ENCODE measurements at places on chromosomes 2 and 18.
A peak's percentile ranks its signal among the peaks of the same experiment; 100 is the strongest.

GRCh38 chr2:145464866-145465265, 944.9 kb upstream of the ZEB2 start:
- DNase-seq = no peak

DNA sequence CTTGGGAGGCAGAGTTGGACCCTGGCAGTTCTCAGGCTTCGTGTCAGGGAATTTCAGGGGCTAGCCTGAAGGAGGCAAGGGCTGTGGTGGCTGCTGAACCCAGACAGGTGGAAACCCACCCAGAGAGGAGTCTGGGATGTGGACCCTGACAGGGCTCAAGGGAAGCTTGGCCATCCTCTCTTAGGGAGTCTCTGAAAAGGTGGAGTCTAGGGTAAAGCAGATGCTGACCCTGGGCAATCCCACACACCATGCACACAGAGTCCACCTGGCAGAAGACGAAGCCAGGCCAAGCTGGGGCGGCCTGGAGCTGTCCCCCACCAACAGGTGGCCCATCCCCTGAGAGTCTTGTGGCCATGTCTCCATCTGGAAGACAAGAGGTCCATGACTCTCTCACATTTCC, 41.2 kb upstream of the TEX51 start:
- no peak for DNase-seq

DNA sequence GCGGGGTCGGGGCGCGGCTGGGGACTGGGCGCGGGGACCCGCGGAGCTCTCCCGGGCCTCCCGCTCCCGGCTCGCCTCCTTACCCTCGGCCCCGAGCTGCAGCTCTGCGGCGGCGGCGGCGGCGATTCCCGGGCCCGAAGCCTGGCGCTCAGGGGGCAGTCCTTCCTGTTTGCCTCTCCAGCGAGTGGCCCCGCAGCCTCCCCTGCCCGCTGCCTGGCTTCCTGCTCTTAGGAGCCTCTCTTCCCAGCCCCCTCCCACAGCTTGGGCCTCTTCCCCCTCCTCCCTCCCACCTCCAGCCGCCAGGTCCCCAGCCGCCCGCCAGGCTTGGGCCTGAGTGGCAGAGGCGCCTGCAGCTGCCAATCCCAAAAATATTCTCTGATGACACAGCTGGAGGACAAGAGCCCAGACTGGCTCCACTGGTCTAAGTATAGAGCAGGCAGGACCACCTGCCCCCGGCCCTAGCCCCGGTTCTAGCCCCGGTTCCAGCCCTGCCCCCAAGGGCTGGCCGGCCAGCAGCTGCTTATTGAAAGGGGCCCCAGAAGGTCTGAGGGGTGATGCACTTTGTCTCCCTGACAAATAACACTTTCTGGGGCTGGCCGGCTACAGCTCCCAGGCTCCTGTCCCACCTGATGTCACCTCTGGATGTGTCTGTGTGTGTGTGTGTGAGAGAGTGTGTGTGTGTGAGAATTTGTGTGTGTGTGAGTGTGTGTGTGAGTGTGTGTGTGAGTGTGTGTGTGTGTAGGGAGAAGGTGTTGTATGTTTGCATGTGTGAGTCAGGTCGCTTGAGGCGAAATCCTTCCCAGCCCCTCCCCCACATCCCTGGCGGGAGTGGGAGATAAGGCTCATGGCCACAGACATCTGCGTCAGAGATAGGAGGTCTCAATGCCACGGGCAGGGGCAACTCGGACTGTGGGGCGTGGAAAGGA, at the start of gene OBSL1:
Gene OBSL1 (minus strand): TSS at position 229 of the 926 bp plus-strand sequence. CDS start 307 bp downstream, outside the sequence.
- peak; percentile 91 for DNase-seq

GRCh38 chr2:224816816-224817215, 100.7 kb upstream of the CCDC195 start:
- DNase-seq = peak; percentile 79

DNA sequence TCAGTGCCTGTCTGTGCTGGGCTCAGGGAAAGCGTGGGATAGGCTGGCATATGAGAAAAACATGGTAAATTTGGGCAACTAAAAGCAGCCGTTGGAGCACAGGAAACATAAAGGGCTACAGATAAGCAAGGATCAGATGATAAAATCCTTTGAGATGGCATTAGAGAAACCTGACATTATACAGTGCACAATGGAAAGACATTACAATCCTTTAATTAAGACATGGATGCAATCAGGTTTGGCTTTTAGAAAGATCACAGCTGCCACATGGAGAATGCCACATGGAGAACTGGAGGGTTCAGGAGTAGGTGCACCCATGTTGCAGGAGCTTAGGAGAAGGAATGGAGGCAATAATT, 117.3 kb downstream of the CDC42EP3 start:
- no peak for DNase-seq

DNA sequence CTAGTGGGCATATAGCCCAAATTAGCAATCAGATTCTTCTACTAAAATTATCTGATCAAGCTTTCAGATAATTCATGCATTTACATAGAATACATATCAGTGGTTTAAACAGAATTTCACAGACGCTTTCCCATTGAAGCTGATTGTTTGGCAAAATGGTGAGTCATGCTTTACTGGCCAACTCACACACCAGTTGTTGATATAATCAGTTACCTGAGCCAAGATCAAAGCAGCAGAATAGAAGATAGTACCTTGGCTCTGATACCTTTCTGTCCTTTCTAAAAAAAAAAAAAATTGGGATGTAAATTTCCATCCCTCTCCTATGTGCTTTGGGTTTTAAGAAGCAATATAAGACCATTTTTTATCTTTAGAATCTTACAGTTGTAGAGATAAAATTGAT, 178.0 kb downstream of the MCFD2 start:
- no peak for DNase-seq

DNA sequence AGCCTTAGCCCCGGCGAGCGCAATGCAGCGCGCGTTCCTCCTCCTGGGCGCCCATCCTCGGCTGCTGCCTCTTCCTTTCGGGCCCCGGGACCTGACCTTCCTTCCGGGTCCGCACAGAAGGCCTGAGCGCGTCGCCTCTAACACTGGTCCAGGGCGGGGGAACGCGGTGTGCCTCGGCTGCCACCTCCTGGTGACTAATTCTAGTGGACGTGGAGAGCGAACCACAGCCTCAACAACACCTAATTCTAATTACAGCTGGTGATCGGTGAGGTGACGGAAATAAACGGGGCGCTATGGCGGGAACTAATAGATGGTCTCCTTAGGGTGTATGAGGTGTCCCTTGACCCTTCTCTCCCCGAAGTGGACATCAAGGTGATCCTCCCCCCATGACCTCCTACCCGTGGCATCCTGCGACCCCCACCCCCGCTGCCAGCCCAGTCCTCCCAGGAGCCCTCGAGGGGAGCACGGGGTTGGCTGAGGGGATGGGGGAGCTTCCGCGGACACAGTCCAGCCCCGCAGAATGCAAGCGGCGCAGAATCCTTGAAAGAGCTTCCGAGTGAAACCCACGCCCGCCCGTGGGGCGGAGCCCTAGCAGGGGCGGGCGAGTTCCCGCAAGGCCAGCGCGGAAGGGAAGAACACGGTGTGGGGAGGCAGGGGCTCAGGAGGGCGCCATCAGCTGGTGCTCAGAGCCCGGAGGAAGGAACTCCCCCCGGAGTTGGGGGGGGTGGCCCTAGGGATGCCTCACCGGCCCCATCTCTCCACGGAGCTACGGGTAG, 12.8 kb upstream of the HMSD start:
- DNase-seq = peak; percentile 68

GRCh38 chr2:240433973-240434727, 1.3 kb upstream of the GPC1 start:
- peak; percentile 97 for DNase-seq

GRCh38 chr2:27029051-27029450, 3.7 kb upstream of the TMEM214 start:
- no peak for DNase-seq

- no peak for DNase-seq
These were observed 96.6 kb upstream of the LYPD1 start for GRCh38 chr2:132766573-132766972.

GRCh38 chr2:173997269-173997668, 32.1 kb upstream of the SP3 start:
- peak; percentile 85 for DNase-seq

- DNase-seq = no peak
These were observed 911.5 kb upstream of the FSHR start for GRCh38 chr2:50065835-50066234.

GRCh38 chr2:136957044-136957443, 191.7 kb downstream of the THSD7B start:
- no peak for DNase-seq

DNA sequence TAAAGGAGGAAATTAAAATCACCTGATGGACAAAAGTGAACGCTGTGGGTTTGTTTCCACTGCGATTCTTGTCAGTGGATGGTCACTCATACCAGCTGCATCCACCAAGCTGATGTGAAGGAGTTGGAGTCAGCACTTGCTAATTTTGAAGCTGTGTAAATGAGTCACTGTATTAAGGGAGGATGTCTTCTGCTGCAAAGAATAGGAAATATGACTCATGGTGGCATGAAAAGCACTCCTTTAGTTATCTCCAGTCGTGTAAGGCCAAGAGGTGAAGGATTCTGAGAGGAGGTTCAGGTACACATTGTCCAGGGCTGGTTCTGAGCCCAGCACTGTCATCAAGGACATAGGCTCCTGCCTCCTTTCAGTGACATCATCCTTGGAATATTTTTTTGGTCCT, 71.7 kb upstream of the SKOR2 start:
- no peak for DNase-seq

DNA sequence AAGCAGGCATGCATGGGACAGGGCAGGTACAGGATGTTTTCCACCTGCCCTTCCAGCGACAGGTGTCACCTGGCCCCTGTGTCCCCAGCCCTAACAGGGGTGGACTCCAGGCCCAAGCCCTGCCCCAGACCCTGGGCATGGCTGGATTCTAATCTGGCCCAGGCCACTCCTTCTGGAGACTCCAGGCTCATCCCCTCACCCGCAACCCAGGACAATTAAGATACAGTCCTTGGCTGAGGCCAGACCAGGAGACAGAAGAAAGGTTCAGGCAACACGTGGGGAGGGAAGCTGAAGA, 9.5 kb downstream of the BIN1 start:
- no peak for DNase-seq

DNA sequence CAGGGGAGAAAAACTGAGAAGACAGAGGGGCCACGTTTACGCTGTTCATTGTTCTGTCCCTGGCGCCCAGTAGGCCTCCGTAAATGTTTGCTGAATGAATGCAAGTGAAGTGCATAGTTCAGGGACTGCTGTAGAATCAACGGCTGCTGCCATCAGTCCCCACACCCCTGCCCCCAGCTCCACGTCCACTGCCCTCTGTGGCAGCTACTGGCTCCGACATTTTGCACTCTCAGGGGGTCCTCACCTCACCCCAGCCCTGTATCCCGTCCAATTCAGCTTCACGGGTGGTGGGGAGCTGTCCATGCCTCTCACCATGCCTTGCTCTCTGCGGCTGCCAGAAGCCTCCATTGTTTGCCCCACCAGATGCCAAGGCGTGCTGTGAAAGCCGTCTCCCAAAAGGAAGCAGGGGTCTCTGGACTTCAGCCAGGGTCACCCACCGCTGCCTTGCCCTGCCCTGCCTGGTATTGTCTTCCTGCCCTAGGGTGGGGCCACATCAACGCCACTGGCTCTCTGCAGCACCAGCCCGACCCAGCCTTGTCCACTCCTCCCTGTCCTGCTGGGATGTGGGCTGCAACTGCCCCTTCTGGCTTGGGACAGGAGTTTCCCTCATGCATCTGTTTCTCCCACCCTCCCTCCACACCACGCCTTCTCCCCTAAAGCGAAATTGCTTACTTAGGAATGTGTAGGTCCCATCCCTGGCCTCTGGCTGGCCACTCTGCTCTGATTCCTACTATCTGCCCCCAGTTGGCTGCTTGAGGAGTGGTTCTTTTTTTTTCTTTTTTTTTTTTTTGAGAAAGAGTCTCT, 86.0 kb downstream of the RHOB start:
- DNase-seq = peak; percentile 34

DNA sequence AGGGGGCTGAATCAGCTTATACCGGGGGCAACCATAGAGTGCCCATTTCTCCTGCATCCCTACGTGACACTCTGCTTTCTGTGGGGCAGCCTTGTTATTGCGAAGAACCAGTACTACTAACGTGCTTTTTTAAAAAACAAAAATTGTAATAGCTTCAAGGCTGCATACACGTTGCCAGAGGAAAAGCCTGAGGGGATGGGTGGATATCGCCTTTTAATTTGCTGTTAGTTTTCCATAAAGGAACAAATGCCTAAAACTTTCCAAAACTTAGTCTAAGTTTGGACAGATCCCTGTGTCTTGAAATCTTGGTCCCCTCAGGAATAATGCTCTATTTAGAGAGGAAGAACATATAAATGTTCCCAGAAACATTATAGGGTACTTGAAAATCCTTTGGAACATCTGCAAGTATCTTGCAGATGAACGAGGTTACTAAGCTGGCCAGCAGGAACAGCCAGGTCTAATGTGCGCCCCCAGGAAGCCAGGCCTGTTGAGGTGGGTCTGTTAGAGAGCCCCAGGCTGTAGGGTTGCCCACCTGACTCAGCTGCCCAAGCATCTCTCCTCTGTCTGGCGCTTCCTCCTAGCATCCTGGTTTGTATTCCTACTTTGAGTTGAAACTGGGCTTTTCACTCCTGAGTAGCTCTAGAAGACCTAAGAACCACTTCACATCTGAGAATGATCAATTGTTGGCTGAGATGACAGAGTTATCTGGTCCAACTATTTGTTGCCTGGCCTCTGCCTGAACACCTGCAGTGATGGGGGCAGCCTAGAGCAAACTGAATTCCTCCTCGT, 96.9 kb downstream of the TGOLN2 start:
- no peak for DNase-seq

DNA sequence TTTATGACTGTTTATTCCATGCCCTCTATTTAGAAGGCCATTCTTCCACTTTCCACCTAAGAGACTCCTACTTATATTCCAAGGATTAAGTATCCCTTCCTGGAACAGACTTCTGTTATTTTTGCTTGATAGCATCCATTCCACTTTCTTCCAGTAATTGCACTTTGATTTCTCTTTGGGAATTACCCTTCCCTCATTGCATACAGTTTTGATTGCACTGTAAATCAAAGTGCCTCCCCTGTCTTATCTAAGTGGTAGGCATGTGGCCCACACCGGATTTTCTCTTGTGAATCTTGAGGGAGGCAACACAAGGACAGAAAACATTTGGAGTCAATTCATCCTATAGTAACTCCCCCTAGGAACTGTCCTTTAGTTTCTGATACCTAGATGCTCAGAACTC, 120.4 kb downstream of the PDE11A start:
- DNase-seq = no peak

DNA sequence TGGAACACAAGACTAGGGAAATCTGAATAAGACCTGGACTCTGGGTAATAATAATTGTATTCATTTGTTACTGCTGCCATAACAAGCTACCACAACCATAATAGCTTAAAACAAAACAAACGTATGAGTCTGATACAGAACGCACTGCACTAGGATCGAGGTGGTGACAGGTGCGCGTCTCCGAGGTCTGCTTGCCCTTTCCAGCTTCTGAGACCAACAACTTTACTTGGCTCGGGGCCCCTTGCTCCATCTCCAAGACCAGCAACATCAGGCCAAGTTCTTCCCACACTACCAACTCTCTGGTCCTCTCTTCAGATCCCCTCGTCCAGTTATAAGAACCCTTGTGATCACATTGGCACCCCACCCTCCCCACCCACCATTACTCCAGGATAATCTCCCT, 42.8 kb downstream of the TBC1D8 start:
- no peak for DNase-seq
